ENCODE measurements at places on chromosomes 1 and 21. TPM values are rescaled to one million over a fixed set of nuclear protein-coding genes. Genes with fewer than 3 reads are reported as not detected.

The CYP4Z1 gene
- total RNA-seq = 0.93 TPM

The KIF2C gene
- 13.3 TPM for total RNA-seq

The NHLH1 gene
- total RNA-seq = not detected

The SARS1 gene
- total RNA-seq = 84.2 TPM

The FTCD gene
- total RNA-seq = 23.6 TPM

The TMEM269 gene
- 0.47 TPM for total RNA-seq

The DRAXIN gene
- 0.93 TPM for total RNA-seq

The CYP4B1 gene
- total RNA-seq = 4.8 TPM

The SPRR2B gene
- not detected for total RNA-seq
